ENCODE measurements at places on chromosomes 1 and 21.
A peak's percentile ranks its signal among the peaks of the same experiment; 100 is the strongest.

DNA sequence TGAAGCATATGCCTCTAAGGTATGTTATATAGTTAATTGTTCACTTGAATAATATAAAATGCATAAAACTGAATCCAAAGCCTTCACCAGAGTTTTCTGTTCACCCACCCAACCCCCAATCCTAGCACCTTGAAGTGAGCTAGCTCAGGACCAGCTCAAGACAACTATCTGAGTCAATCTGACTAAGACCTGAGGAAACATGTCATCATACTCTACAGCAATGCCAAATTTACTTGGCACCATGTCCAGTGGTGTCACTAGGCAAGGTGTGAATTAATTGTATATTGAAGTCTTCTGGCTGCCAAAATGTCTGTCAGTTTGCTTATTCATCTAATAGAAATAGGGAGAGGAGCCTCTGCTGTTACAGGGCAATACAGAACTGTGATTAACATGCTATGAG is 3.8 kb downstream of the DNASE2B start:
- DNase-seq = peak; percentile 22

GRCh38 chr1:27572679-27573426 is 31.1 kb downstream of the AHDC1 start:
- peak; percentile 72 for DNase-seq

GRCh38 chr1:101259744-101260148 is 22.9 kb downstream of the S1PR1 start:
- DNase-seq = no peak

DNA sequence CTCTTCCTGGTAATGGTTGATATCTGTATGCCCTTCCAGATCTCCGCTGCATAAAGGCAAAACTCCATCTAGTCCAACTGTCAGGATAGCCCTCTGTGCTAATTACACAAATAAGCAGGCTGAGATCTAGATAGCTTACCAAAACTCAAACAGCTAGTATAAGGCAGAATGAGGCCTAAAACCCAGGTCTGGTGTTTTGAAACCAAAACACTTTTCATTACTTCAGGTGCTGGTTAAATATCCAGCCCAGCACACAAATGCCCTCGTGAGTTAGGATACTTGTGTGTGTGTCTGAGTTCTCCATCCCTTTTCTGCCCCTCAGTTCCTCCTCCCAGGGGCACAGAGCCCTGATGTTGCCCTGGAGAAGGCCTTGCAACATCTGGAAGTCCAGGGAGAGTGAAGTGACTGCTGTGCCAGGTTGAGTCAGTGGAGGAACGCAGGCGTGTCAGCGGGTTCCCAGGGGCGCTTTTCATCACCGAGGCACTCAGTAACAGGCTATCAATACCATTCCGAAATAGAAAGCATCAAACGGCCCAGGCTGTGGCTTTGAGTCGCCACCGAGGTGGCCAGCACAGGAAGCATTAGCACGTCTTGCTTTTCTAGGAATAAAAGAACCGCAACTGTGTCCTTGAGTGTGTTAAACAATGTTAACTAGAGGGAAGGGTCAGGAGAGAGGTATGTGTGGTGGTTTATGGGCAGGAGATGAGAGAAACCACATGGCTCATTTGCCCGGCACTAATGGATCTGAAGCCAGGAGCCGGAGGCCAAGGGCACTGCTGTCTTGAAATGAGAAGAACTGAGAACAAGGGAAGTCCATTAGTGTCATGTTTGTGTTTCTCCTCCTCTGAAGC is 90.7 kb upstream of the WLS start:
- peak; percentile 67 for DNase-seq

DNA sequence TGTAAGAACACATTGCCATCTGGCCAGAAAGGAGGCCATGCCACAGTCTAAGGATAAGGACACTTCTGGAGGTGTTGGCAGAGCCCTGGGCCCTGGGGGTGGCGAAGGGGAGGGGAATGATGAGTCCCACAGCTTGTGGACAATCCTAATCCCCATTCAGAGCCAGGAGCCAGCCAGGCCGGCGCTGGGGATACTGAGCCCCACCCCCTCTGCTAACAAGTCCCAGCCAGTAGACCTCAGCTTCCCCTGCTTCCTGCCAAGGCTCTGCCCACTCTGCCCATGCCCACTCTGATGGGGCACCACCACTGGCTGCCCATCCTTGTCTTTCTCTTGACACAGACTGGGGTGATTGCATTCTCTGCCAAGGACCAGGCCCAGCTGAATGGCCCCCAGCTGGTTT is 71.9 kb downstream of the NAV1 start:
- no peak for DNase-seq

- DNase-seq = no peak
These were observed 57.3 kb downstream of the HS2ST1 start for GRCh38 chr1:86971778-86972177.

- no peak for DNase-seq
These were observed 26.1 kb upstream of the ZNF496 start for GRCh38 chr1:247357781-247358211.

DNA sequence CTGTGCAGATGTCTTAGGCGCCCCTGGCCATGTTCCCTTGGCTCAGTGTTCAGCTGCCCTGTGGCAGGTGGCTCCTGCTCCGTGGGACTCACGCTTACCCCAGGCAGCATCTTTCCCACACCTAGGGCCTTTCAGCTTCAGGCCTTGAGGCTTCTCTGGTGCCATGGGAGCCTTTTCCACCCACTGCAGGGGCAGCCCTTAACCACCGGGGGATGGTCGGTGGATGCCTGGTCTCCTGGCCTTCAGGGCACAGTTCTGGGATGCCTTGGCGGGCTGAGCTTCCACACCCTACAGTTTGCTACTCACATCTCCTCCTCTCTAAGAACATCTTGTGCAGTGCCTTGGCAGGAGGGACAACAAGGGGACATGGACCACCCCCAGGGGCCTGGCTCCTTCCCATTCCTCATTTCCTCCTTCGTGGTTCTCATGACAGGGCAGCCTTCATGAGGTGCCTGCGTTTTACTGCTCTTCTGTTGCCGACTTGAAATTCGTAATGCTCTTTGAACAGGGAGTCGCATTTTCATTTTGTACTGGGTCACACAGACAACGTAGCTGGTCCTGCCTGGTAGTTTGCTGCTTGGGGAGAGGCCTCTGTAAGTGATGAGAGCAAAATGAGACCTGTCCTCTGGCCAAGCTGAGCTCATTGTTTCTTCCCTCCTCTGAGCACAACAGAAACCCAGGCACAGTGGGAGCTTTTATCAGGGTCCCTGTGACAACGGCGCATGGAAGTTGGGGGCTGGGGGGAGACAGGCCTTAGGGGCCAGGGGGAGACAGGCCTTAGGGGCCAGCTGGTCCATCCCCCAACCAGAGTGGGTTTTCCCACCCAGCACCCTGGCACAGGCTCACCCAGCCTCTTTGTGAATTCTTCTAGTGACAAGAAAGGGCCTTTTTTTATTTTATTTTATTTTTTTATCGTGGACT is 62.0 kb upstream of the NEK2 start:
- no peak for DNase-seq

GRCh38 chr21:35720208-35720731 is 340.1 kb downstream of the SETD4 start:
- no peak for DNase-seq

DNA sequence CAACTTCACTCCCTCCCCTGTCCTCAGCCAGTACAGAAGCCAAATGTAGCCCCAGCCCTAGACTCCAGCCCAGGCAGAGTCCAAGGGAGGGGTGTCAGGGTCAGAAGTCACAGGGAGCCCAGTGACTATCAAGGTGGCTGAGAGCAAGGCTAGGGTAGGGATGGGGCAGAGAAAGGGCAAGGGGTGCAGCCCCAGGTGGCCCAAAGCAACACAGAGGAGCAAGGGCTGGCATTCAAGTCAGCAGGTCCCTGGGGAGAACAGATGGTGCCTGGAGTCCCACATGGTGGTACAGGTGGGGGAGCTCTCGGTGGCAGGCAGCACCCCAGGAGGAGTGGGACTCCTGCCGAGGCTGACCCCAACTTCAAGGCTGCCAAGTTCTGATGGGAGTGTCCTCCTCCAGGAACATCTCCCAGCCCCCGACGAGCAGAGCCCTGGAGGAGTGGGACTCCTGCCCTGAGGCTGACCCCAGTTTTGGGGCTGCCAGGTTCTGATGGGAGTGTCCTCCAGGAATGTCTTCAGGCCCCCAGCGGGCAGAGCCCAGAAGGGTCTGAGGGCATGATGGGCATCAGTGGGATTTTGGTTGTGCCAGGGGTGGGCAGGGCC is 3.7 kb upstream of the DVL1 start:
- no peak for DNase-seq

GRCh38 chr1:62034790-62035189 is 159.9 kb upstream of the L1TD1 start:
- no peak for DNase-seq

All from AG08395 (cell line).